NCI-H345 (cell line): ENCODE measurements at places on chromosomes 2 and 18.
A peak's percentile ranks its signal among the peaks of the same experiment; 100 is the strongest.

DNA sequence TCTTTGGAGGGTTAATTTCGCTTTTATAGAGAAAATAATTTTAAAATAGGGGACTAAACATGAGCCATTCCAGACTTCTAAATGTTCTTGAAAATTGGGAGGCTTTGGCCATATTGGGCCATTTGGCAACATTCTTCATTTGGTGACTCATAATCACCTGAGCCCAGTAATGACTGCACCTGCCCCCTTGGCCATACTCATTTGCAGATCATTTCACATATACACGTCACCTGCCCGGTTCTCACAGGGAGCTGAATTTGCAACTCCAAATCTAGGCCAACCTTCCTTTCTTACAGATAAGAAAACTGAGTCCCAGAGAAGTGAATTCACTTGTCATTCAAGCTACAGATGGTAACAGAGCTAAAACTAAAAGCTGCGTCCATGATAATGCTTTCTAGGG, 289.7 kb downstream of the EPHA4 start:
- no peak for DNase-seq

- DNase-seq = no peak
These were observed 48.0 kb upstream of the MYCN start for GRCh38 chr2:15892151-15892880.

DNA sequence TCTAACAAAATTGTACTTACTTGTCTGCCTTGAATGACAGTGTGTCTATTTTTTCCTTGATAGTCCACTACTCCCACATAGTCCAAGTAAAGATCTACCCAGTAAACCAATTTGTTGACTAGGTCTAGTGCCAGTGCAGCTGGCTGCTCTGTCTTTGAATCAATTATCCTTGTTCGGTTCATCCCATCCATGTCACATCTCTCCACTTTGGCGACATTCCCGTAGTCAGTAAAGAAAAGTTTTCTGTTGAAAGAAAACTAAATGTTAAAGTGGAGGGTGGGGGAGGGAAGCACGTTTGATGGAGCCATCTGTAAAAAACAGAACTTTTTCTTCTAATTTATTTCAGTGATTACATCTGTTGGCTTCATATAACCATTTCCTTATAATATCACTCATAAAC, 1068.8 kb downstream of the LRP1B start:
- no peak for DNase-seq

DNA sequence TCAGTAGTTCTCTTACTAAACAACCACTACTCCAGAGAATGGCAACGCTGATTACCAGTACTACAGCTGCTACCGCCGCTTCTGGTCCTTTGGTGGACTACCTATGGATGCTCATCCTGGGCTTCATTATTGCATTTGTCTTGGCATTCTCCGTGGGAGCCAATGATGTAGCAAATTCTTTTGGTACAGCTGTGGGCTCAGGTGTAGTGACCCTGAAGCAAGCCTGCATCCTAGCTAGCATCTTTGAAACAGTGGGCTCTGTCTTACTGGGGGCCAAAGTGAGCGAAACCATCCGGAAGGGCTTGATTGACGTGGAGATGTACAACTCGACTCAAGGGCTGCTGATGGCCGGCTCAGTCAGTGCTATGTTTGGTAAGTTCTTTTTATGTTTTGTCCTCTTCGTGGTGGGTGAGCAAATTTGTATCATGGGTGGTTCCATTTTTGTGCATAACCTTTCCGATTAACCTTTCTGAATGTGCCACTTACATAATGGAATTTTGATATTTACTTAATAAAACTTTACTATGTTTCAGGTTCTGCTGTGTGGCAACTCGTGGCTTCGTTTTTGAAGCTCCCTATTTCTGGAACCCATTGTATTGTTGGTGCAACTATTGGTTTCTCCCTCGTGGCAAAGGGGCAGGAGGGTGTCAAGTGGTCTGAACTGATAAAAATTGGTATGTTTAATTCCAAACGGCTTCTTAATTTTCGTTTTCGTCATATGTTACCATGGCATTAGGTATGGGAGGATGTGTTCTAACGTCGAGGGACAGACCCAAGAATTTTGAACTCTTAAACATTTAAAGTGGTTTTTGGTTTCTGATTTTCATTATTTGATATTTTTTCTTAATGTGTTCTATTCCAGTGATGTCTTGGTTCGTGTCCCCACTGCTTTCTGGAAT, 1.3 kb downstream of the SLC20A1 start:
- DNase-seq = peak; percentile 30
